Stimulated activated CD4-positive, alpha-beta T cell treated with anti-CD3 and anti-CD28 coated beads, Interleukin-12 subunit alpha, Interleukin-12 subunit beta, amount 100 ng/mL, for 48 hours (primary cell): ENCODE measurements at places on chromosomes 12 and 14.

DNA sequence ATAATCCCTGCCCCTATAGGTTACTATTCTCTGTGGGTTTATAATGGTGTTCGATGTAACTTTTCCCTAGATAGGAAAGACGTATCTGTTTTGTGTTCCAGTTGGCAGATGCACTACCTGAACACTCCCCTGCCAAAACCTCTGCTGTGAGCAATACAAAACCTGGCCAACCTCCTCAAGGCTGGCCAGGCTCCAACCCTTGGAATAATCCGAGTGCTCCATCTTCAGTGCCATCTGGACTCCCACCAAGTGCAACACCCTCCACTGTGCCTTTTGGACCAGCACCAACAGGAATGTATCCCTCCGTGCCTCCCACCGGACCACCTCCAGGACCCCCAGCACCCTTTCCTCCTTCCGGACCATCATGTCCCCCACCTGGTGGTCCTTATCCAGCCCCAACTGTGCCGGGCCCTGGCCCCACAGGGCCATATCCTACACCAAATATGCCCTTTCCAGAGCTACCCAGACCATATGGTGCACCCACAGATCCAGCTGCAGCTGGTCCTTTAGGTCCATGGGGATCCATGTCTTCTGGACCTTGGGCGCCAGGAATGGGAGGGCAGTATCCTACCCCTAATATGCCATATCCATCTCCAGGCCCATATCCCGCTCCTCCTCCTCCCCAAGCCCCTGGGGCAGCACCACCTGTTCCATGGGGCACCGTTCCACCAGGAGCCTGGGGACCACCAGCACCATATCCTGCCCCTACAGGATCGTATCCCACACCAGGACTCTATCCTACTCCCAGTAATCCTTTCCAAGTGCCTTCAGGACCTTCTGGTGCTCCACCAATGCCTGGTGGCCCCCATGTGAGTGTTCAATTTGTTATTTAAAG lies 11.3 kb downstream of the MAPK1IP1L start:
- DNase-seq: no peak

GRCh38 chr12:91889059-91889458 lies 256.6 kb downstream of the BTG1 start:
- no peak for DNase-seq

- no peak for DNase-seq
Observed at GRCh38 chr12:124861492-124861891, 2.2 kb downstream of the SCARB1 start.

- no peak for DNase-seq
Observed at GRCh38 chr12:63420206-63420644, 248.1 kb downstream of the DPY19L2 start.

DNA sequence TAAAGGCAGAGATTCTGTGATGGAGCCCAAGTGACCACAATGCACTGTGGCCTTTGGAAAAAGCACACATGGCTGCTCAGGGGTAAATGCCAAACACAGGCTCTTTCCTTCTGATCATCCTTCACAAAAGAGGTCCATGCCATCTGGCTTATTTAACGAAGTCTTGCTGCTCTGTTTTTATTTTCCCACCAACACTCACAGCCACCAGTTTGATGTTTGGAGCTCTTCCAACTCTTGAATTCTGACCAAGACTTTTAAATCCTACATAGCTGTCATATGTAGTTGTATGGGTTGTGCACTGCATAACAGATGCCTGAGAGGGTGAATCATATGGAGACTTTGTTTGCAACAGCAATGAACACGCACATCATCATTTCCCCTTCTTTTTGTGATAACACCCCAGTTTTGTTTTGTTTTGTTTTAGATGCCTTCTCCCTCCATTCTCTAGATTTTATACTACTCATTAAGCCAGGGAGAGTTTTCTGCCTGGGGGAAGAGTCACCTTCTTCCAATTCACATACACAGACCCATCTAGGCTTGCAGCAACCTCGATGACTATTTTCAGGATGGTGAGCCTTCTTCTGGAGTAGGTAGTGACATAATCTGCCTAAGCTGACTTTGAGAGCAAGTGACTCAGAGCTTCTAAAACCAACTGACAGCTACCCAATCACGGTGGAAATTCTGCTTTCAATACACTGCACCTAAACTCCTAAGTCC lies 145.2 kb upstream of the WSCD2 start:
- DNase-seq: no peak

GRCh38 chr12:25710128-25710527 lies 157.0 kb upstream of the LMNTD1 start:
- no peak for DNase-seq

DNA sequence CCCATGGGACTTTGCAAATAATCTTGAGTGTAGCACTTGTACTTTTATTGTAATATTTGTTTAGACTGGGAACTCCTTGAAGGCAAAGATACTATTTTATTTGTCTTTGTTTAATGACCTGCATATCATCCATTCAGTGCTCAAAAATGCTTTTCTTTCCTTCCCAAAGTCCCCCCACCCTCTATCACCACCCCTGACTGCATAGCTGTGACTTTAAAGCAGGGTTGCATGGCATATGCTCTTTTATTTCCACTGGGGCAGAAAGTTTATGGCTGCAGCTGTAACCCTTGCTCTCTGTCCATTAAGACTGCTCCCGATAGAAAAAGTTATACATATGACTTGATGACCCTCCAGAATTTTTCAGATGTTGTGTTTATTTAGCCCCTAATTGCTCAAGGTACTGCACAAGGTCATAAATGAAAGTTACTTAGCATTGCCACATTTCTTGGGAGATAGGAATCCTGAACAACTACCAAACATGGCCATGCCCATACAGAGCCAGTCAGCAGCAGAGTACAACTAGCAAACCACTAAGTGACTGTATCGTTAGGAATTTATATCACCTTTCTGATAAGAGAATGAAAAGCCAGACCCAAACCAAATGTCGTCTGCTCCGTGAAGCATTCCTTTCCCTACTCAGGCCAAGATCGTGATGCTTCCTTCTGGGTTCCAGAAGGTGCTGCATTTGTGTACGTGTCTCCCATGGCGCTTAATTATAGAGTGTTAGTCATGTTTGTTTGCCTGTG lies 114.3 kb downstream of the DIP2B start:
- DNase-seq: no peak

DNA sequence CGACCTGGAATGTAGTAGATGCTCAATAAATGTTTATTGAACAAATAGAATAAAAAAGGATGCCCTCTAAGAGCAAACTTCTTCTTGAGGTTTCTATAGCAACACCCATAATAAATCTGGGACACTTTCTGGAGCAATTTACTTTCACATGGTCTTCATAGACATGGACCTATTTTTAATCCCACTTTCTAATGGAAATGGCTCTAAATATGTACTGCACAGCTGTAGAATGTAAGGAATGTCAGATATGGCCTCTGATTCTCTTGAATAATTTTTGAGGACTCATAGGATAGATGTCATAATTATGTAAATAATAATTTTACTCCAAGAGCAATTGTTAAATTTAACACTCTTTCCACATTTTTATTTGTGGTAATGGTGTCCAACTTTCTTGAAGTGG lies 133.5 kb upstream of the DAAM1 start:
- no peak for DNase-seq

GRCh38 chr14:29391801-29392200 lies 535.8 kb downstream of the PRKD1 start:
- no peak for DNase-seq
